ENCODE measurements at places on chromosomes 6 and 20.

- no peak for DNase-seq
Measured at GRCh38 chr6:138404666-138405337, 779 bp downstream of the HEBP2 start.

DNA sequence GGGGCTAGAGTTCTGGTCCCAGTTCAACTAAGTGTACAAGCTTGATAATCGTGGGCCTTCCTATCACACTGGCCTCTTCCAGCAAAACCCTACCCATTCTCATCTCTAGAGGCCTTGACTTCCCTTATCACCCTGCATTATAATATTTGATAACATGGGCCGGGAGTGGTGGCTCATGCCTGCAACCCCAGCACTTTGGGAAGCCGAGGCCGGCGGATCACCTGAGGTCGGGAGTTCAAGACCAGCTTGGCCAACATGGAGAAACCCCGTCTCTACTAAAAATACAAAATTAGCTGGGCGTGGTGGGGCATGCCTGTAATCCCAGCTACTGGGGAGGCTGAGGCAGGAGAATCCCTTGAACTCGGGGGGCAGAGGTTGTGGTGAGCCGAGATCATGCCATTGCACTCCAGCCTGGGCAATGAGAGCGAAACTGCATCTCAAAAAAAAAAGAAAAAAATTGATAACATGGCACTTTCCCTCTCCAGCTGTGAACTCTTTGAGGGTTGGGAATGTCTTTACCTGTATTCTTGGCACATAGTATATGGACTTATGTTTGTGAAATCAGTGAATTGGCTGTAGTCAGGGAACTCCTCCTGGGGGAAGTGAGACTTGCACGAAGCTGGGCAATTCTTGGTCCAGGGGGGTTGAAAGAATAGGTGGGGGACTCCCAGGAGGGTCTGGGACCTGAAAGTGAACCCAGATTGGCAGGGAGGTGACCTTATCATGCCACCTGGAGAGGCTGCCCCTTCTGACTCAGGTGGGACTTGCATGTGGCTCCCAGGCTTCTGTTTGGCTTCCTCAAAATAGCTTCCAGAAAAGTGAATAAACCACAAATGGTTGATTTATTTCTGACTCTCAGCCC lies 915 bp upstream of the C6orf47 start:
- DNase-seq, result no peak

- DNase-seq, result no peak
Measured at GRCh38 chr6:25107218-25107617, 171.5 kb upstream of the RIPOR2 start.

- no peak for DNase-seq
Measured at GRCh38 chr6:45431317-45432065, 53.8 kb upstream of the SUPT3H start.
